ENCODE measurements at places on chromosomes 11 and 22.

- peaks cover 50% of the 10 kb centered on the region for H3K36me3 ChIP-seq
- no peak for DNase-seq
- no peak overlapping the region for H3K4me3 ChIP-seq
- peak overlapping the region; percentile 0 for H3K27ac ChIP-seq
- no peaks in the 10 kb centered on the region for H3K4me1 ChIP-seq
- no peaks in the 10 kb centered on the region for H3K27me3 ChIP-seq
Measured at GRCh38 chr11:111729071-111729830, 36.9 kb downstream of the PPP2R1B start.

GRCh38 chr11:130672911-130673310, 224.5 kb downstream of the ADAMTS15 start:
- H3K27me3 ChIP-seq: peaks cover 7% of the 10 kb centered on the region
- H3K27ac ChIP-seq: no peak overlapping the region
- DNase-seq: no peak

- no peak for DNase-seq
- H3K4me1 ChIP-seq: no peaks in the 10 kb centered on the region
- no peak overlapping the region for H3K4me3 ChIP-seq
- no peak overlapping the region for H3K27ac ChIP-seq
- H3K36me3 ChIP-seq: no peaks in the 10 kb centered on the region
Measured at GRCh38 chr22:47928631-47929030, 1166.2 kb downstream of the TBC1D22A start.

DNA sequence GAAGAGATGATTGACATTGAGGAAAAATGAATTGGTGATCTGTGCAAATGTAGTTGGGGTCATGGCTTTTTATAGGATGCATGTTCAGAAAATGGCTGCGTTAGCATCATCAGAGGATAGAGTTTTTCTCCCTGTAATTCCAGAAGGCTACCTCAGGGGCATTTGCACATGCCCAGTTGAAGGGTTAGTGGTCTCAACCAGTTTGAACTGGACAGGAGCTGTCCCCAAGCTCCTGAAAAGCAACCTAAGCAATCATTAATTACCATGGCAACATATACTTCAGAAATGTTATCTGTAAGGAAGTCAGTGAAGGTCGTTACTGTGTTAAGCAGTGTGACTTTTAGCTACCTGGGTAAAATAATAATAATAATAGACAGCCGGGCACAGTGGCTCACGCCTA, 29.3 kb downstream of the TUG1 start:
- H3K27me3 ChIP-seq: peaks cover 7% of the 10 kb centered on the region
- H3K4me1 ChIP-seq: no peaks in the 10 kb centered on the region
- DNase-seq: no peak
- H3K36me3 ChIP-seq: no peaks in the 10 kb centered on the region

DNA sequence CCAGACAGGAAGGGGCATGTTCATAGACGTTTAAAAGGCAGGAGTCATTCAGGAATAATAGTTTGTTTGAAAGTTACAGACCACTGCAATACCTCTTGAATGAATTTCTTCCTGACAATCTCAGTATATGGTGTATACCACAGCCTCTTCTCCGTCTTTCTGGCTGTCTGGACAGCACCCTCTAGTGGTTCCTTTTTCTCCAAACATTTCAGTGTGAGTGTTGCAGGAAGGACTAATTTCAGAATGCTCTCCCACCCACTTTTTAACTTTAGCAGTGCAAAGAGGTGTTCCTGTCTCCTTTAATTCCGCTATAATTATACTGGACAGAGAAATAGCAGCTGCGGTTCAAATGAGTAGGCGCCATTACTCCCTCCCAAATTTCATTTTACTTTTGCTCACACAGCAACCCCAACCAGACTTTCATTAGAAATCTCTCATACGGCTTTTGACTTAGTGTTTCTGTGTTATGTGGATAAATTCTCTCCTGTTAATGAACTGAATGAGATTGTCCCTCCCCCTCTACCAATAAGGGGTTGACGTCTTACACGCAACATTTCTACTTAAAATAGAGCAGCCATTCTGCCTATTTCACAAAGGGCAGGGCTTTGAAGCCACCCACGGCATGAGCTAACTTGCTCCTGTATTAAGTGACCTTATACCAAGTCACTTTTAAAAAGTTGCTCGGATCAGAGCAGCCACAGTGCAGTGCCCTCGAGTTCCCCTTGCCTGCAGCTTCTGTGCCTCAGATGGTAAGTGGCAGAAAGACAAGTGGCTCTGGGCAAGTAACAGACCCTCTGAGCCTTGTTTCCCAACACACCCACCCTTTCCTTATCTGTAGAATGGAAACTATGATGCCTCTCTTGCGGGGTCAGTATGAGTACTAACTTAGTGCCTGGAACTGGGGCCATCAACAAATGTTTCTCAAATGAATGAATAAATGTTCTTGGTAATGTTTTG, 368.6 kb downstream of the OPCML start:
- DNase-seq: no peak
- no peaks in the 10 kb centered on the region for H3K36me3 ChIP-seq
- no peaks in the 10 kb centered on the region for H3K27me3 ChIP-seq
- H3K4me3 ChIP-seq: no peak overlapping the region
- H3K4me1 ChIP-seq: no peaks in the 10 kb centered on the region

DNA sequence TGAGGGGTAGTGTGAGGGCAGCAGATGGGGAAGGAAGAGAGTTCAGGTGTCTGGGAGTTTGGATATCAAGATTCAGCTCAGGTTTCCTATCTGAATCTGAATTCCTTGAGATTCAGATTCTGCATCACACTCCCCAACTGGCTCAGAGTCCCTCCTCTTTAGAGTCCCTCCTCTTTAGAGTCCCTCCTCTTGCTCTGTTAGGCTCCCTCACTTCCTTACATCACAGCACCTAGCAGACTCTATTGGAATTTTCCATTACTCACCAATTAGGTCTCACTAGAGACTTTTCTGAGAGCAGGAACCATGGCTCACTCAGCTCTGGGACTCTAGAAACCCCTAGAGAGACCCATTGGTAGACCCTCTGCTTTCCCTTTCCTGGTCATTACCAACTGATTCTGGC, 303.4 kb upstream of the SYN3 start:
- no peaks in the 10 kb centered on the region for H3K4me1 ChIP-seq
- H3K4me3 ChIP-seq: no peak overlapping the region
- no peak for DNase-seq
- no peaks in the 10 kb centered on the region for H3K36me3 ChIP-seq
- H3K27me3 ChIP-seq: no peaks in the 10 kb centered on the region
